ENCODE measurements at places on chromosomes 2 and 18.
A peak's percentile ranks its signal among the peaks of the same experiment; 100 is the strongest.

GRCh38 chr2:232327105-232328031 is 51.2 kb upstream of the ALPP start:
- peak; percentile 81 for DNase-seq

GRCh38 chr2:55775828-55776227 is 82.2 kb upstream of the PNPT1 start:
- DNase-seq: no peak

DNA sequence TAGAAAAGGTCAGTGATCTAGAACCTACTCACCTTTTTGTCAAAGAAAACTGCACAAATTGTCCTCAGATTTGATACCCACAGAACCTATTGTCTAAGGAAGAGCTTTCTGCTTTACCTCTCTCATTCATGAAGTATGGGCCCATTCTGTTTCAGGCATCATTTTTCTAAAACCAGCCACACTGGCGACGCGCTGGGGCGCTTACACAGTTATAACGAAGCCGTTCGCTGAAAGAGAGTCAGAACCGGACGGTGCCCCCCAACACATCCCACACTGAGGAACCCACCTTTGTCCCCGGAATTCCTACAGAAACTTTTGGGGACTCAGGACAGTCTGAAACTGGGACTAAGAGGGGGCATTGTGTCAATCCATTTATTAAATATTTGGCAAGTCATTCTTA is 206.3 kb upstream of the HAAO start:
- no peak for DNase-seq

- DNase-seq: no peak
These were observed 55.1 kb downstream of the ATP8B1 start for GRCh38 chr18:57747809-57748680.

DNA sequence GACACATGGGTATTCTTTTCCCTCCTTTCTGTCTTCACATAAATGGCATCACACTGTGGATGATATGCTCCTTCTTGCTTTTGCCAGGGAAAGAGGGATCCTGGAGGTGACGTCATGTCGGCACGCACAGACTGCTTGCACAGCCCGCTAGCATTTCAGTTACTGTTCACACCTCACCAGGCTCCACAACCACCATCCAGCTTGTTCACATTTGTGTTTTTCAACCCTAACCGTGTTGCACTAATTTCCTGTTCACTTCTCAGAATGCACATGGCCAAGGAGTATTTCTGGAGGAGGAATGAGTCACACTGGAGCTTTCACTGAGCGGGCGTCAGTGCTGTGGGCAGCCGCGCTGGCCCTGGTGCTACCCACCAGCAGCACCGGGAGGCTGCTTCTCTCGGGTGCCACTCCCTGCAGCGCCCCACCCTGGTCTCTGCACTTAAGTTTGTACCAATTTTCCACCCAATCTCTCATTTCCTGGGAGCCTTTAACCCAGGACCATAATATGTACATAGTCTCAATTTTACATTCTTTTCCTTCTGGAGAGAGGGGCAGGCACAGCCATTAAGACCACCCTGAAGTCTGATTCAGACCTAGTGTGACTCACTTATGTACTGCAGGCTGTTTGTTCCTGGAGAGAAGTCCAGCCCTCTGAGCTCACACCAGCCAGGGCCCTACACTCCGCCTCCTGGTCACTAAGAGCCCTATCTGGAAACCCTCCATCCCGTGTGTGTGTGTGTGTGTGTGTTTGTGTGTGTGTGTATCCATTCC is 65.1 kb downstream of the MBP start:
- DNase-seq: peak; percentile 85

- no peak for DNase-seq
These were observed 65.2 kb downstream of the ZEB2 start for GRCh38 chr2:144454466-144455287.

DNA sequence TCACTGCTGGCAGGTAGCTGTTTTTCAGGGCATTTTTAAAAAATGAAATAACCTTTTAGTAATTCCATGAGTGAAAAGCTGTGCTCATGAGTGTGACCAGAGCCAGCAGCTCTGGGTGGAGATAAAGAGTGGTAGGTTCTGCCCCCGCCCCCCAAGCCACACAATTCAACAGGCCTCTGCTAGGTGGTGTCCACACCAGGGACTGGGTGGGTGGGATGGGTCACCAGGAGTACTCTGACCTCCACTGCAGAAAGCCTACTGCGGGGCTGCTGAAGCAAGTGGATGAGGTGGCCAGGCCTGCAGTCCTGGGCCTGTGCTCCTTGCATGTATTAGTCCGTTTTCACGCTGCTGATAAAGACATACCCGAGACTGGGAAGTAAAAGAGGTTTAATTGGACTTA is 15.3 kb downstream of the PARD6G start:
- no peak for DNase-seq

- DNase-seq: no peak
These were observed 55.8 kb downstream of the MYOM1 start for GRCh38 chr18:3163968-3164367.

- DNase-seq: no peak
These were observed 117.8 kb upstream of the EPC2 start for GRCh38 chr2:148526509-148527346.

GRCh38 chr2:148592791-148593190 is 51.8 kb upstream of the EPC2 start:
- DNase-seq: no peak

DNA sequence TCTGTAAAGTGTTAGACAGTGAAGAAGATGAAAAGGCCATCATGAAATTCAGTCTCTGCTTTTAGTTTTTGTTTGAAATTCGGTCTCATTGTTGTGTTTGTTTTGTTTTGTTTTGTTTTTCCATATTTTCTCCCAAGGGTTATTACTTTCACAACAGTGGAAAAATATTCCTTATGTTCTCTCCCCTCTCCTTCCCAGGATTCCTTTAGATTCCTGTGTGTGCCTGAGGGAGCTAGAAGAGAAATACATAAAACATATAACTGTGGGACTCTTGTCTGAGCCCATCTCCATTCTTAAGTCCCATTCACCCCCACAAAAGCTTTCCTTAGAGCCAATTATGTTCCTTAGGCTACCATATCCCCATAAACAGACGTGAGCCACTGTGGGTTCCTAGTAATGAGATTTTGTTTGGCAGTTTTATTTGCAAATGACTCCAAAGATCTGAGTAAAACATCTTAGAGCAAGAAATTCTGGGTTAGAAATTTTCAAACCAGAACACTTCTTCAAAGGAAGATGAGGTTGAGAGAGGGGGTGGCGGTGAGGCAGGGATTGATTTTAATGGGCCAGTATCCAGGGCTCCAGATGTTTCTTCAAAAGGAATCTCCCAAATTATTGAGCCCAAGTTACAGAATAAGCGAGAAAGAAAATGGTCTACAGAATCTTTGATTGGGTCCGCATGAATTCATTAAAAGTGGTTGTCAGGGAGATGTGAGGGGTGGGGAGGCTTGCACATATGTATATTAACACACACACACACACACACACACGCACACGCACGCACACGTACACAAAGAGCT is 157.8 kb upstream of the TNP1 start:
- DNase-seq: no peak

GRCh38 chr2:185628985-185629384 is 109.6 kb upstream of the FSIP2 start:
- DNase-seq: peak; percentile 14

GRCh38 chr18:199214-199613 is 40.9 kb downstream of the USP14 start:
- no peak for DNase-seq
